ENCODE measurements at places on chromosomes 5 and 9.

- DNase-seq, result no peak
Observed at GRCh38 chr9:137552022-137552768, 516 bp downstream of the MRPL41 start.

DNA sequence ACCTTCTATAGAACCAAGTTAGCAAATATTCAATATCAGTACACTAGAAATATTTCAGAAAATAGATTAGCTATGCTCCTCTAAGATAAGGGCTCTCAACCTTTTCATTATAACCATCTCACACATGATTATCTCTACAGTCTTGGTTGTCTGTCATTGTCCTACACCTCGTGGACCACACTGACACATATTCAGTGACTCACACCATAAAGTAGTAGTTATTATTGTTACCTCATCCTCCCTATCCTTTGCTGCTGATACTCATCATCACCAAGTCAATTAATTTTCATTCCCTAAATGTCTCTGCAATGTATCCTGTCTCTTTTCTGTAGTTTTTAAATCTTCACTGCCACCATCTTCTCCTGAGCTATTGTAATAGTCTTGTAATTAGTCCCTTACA is 1309.2 kb upstream of the C9orf72 start:
- DNase-seq, result no peak

DNA sequence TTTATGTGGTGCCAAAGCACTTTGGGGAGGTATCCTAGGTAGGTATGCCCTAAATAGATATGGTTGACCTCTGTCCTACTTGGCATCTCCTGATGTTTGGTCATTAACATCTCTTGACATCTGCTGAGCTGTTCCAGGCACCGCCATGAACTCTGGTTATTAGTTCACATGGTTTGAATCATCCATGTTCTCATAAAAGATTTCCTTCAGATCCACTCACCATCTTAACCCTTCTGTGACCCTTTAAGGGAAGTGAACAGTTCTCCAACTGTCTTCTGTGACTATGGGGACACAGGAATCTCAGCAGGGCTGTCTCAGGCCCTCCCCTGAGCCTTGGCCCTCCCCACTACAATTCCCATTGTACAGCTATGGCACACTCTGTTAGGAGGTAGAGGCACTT is 167.7 kb downstream of the CDH6 start:
- DNase-seq, result no peak

DNA sequence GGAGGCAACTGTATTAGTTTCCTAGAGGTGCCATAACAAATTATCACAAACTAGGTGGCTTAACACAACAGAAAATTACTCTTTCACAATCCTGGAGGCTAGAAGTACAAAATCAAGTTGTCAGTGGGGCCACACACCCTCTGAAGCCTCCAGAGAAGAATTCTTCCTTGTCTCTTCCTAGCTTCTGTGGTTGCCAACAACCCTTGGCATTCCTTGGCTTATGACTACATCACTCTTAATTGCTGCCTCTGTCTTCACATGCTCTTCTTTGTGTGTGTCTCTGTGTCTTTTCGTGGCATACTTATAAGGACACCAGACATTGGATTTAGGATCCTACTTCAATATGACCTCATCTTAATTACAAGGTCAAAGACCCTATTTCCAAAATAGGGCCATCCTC is 327.5 kb downstream of the CHSY3 start:
- DNase-seq, result no peak

DNA sequence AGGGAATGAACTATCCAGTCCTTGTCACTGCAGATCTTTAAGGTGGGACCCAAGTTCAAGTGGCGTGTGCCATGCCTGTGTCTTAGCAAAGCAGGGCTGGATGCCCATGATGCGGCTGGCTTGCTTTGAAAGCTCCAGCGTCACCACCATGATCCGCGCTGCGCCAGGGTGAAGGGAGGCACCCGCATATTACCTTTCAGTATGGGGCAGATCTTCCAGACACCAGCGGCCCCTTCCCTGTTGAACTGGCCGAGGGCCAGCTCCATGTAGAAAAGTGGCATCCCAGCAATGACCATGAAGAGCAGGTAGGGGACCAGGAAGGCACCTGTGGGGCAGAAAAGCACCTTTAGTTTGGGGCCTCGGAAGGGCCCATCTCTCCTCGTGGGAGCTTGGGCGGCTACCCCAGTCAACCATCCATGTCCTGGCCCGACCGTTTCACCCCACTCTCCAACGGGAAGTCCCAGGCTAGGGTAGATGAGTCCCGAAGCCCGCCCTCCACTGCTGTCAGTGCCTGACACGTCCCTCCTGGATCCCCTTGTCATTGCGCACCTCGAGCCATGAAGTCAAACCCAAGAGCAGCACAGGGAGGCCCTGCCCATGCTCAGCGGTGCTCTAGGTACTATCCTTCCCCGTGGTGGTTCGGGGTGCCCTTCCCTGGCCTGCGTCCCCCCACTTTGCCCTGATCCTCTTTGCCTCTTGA is 3.9 kb downstream of the SLC6A3 start:
- DNase-seq, result no peak

- DNase-seq, result no peak
Observed at GRCh38 chr9:88074931-88075330, 63.3 kb downstream of the SPATA31C2 start.

- no peak for DNase-seq
Observed at GRCh38 chr9:250039-250438, 35.4 kb downstream of the DOCK8 start.

DNA sequence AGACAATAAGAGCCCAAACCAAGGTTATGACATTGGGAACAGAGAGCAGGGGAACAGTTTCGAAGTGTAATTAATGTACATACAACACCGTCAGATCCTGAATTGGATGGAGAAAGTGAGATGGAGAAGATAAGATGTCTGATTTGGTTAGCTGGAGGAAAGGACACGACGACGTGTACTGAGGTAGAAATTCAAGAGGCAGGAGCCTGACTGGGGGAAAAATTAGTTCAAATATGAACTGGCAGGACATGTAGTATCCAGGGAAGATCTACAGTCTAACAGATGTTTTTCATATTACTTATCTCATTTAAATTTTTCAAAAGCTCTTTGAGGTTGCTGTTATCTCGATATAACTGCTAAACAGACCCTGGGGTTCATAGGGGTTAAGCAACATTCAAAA is 114.7 kb downstream of the TMEM232 start:
- no peak for DNase-seq

DNA sequence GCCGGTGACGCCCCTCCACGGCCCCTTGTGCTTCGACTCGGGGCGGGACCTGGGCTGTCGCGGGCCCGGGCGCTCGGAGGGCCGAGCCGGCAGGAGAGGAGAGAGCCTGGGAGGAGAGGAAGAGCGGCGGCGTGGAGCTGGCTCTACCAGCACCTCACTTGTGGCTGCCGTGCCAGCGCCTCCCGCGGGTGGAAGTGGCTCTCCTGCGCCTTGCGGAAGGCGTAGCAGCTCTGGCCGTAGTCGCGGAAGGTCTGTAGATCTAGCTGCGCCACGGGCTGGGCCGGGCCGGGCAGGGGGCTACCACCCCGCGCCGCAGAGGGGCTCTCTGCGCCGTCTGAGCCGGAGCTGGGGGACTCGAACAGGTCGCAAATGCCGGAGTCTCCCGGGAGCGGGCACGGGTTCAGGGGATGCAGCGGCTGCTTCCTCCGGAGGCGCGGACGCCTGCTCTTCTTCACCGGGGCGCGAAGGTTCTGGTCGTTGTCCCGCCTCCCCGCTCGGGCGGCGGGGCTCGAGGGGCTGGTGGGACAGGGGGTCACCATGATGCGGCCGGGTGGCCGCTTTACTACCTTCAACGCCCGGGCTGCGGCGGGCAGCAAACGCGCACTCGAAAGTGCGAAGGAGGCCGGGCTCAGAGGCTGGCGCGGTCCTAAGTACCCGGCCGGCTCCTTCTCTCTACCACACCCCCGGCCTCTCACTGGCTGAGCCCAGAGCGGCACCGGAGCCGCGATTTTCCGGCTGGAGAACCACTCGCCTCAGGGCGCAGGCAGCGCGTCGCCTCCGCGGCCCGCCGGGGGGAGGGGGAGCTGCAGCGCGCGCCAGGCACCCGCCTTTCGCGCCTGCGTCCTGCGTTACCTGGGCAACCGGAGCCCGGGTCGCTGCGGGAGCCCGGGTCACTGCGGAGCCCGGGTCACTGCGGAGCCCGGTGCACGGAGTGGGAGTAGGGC is at the start of gene CCNO:
CCNO (minus strand) TSS at position 624 of the 944 bp plus-strand sequence; CDS start at position 539, 85 bp downstream.
- DNase-seq, result no peak

DNA sequence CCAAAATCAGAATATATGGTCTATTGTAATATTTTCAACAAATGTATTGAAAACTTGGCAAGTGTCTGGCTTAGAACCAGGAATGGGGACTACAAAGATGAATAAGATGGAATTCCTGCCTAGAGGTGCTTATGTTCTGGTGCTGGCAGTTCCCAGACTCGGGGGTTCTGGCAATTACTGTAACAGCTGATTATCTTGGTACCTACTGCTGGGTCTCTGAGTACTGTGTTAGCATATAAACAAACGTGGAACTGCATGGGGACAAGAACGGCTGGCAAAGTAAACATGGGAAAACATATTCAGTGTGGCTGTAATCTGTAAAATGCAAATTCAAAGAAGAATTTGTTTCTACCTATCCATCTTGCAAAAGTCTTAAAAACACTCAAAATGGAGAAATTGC is 89.9 kb downstream of the SLC24A2 start:
- DNase-seq, result no peak

DNA sequence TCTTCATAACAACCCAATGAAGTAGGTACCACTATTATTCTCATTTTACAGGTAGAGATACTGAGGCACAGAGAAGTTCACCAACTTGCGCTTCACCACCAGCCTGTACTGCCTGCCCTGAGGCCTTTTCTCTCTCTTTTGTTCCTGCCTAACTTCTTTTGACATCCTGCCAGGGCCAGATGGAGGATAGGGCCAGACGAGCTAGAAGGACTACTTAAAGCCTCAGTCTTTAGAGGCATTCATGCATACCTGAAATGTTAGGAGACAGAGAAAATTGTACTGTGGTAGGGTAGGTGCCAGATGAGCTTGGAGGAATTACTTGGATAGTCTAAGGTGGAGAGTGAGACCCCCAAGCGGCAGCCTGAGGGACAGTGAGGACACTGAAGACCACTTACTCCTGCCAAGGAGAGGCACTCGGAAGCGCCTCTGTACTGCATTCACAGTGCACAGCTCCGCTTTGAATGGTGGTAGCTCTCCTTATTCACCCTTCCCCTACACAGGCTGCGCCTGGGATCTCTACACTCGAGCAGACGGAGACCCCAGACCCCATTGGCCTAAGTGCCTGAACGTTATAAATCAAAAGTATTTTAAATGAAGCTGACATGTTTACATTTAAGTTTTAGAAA is 6.2 kb upstream of the ORM1 start:
- DNase-seq, result no peak

DNA sequence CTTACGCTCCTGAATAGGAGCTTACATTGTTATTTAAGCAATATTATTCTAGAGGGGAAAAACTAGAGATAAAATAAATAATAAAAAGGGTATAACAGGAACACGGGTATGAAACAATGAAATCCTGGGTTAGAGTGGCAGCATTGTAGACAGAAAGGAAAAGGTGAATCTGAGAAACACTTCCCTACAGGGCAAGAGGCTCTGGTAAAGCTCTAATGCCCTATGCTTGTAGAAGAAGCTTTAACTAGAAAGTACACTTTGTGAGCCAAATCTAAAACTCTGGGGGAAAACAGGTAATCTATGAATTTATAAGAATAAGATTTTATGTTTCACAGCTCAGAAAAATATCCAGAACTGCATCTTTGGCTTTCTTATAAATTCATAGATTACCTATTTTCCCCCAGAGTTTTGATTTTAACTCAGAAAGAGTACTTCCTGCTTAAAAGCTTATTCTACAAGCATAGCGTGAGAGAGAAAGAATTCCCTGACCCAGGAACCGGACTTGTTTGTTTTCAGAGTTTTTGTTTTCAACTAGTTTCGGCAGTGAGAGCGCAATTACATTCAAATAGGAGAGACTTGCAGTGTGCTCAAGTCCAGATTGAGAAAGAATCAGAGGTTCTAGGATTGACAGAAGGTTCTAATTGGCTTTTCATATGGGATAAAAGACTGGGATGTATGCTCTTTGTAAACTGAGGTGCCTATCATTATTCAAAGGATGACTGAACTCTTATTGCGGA is 651.0 kb upstream of the RORB start:
- DNase-seq, result no peak

- DNase-seq, result no peak
Observed at GRCh38 chr9:109912726-109913460, 132.9 kb downstream of the PALM2AKAP2 start.

- no peak for DNase-seq
Observed at GRCh38 chr5:150616024-150616470, 24.4 kb upstream of the SYNPO start.

GRCh38 chr5:168319774-168320173 is 28.3 kb downstream of the WWC1 start:
- DNase-seq, result no peak

- DNase-seq, result no peak
Observed at GRCh38 chr9:91245431-91246313, 116.0 kb downstream of the AUH start.

DNA sequence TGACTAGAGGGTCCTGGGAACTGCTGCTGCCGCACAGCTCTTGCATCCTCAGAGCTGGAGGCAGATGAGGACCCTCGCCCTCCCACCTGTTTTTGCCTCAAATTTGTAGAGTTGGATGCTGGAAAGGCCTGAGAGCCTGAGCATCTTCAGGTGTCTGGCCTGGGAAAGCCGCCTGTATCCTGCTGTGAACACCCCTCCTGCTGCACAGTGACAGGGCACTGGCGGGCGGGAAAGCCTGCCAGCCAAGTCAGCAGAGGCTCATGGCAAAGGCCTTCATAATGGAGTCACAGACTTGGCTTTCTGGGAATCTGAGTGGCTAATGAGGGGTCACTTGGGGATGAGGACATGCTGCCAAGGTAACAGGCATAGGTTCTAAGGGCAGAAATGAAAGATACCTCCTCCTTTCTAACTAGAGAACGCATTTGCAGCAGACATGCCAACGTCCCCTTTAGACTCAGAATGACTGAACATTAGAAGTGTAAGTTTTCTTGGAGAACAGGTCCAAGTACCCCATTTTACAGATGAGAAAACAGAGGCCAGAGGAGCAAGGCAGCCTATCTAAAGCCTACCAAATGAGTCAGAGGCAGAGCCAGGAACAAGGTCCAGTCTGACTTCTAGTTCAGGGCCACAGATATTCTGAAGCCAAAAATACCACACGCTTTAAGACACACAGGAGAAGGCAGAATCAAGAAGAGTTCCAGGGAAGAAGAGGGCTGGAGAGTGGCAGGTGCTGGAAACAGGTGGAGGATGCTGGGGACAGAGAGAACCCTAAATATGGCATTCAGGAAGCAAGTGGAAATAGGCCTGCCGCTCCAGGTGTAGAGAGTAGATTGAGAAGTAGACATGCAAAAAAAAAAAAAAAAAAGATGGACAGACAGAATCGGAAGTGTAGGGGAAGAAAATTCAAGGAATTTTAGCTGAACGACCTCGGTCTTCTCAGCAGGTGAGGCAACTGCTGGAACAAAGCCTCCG is 44.1 kb downstream of the EPB41L4B start:
- DNase-seq, result no peak

DNA sequence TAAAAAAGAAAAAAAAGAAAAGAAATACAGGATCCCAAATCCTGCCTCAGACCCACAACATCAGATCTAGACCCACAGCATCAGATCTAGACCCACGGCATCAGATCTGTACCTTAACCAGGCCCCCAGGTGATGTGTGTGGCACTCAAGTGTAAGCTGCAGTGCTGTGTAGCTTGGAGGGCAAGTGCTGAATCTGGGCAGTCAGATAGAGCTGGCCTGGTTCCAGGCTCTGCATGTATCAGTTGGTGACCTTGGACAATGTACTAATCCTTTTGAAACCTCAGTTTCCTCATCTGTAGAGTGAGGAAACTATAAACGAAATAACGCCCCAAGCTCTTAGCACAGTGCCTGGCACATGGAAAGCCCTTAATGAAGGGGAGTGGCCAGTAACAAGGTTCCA is 16.7 kb downstream of the COL15A1 start:
- DNase-seq, result no peak
